NB4 (cell line): ENCODE measurements at places on chromosomes 6 and 20.

- DNase-seq, result peak; percentile 76
Measured at GRCh38 chr6:46781478-46782378, 11.5 kb upstream of the MEP1A start.

DNA sequence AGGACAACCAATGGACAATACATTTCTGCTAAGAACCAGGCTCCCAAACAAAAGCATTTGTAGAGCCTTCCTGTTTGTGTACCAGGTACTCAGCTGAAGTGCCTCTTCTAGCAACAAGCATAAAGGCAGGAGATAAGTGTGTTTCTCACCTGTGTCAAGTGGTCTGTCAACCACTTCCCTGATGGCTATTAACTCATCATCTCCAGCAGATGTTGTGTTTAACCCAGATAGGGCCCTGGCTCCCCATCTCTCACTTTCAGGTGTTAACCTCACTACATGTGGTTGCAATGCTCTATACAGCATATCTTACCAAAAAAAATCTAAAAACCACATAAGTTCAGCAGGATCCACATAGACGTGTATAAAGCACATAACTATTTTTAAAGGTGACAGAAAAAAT lies 9.6 kb upstream of the IL17A start:
- DNase-seq, result no peak

DNA sequence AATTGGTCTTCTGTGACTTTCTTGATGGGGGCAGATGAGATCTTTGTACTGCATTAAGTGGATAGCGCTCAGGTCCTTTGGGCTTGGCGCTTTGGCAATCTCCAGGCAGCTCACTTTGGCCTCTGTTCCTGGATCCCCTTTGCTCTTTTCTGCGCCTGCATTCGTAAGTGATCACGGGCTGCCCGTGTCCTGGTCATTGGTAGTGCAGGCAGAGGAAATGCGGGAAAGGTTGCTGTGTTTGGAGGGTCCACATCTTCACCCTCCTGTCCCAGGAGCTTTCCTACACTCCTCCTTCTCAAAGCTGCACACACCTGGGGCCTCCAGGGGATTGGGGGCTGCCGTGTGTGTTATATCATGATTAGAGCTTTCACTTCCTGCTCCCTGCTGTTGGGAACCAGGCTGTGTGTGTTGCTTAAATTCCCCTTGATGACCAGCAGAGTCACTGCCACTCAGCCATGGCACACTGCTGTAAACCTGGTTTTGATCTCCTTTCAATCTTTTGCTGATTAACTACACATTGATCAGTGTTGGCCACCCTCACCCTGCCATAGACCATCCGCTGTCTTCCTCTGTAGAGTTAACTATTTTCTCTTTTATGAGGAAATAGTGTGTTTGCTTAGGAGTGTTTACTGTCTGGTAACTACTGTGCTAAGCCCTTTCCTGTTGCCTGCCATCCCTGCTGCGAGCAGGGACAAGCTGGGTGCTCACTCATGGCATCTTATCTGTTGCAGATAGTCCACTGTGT lies 13.0 kb upstream of the SNHG17 start:
- DNase-seq, result peak; percentile 74

DNA sequence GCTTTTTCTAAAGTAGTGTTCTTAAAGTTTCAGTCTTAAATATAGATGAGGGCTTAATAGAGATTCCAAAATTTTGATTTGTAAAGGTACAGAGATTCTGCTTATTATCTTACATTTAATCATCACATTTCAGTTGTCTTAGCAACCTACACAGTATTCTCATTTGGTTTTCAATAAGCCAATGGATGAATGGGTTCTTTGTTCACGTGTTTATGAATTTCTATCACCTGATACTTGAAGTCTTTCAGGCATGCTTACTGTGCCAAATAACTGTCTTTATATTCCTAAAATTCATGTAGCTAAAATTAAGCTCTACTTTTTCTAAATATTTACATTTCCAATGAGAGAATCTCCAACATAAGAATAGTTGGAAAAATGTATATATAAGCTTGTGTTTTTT lies 152.7 kb downstream of the EYA4 start:
- DNase-seq, result no peak

- peak; percentile 98 for DNase-seq
Measured at GRCh38 chr6:27138837-27139755, 108.4 kb upstream of the PRSS16 start.

DNA sequence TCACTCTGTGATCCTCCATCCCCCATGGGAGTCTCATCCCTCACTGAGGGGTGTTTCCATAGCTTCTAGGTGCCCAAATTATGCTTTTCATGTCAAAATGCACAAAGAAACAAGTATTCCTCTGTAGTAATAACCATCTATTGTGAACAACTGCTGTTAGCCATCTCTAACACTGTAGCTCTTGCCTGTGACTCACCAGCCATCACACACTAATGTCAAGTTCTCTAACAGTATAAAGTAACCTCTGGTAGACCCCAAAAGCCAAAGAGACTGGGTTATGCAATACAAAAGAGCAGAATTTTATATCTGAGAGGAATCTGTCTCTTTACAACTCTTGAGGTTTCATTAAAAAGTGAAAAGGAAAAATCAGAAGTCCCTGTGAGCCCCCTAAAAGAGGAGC lies 25.4 kb upstream of the IYD start:
- no peak for DNase-seq

GRCh38 chr6:37287519-37288157 lies 29.7 kb upstream of the TMEM217 start:
- DNase-seq, result no peak

GRCh38 chr6:107532706-107533105 lies 42.8 kb downstream of the SOBP start:
- DNase-seq, result no peak

DNA sequence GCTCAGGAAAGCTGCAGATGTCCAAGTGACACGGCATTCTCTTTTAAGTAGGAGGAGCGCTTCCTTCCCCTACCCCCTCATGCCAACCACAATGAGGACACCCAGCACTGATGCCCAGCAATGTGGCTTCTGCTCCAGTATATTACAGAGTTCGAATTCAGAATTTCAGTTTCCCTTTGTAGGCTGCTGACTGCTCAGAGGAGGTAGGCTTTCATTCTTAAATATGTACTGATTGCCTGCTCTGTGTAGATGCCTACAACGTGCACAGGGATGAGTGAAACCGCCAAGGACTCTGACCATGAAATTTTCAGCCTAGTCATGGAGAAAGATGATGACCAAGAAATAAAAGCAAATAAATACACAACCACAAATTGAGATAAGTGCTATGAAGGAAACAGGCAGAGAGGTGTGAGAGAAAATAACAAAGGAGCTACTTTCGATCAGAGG lies 50.9 kb upstream of the TNFAIP3 start:
- DNase-seq, result no peak

DNA sequence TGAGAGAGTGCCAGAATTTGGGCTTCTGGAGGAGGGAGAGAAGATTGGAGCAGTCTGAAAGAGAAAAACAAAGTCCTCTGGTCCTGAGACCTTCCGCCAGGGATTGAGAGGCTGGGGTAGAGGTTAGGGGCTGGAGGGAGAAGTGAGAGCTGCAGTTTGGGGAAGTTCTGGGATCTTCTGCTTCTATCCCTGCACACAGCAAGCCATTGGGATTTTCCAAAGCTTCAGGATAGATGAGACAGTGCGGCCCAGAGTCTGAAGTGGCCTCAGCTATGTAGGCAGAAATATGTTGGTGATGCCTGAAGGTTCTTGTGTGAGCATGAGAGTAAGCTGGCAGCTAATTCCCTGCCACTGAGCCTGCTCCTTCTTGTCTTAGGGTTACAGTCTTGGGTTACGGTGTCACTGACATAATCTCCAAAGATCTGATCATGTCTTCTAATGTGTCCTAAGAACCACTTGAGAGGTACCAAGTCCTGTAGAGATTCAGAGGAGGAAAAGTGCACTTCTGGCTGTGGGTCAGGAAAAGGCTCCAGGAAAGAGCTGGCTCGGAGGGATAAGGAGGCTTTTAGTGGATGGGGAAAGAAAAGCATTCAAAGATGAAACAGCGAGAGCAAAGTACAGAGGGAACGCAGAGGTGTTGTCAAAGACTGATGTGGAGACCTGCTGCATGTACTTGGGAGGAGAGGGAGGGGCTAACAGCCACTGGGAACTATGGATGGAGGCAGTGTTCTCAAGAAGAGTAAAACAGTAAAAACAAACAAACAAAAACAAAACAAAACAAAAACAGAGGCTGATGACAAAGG lies 131.1 kb upstream of the MYLIP start:
- no peak for DNase-seq

DNA sequence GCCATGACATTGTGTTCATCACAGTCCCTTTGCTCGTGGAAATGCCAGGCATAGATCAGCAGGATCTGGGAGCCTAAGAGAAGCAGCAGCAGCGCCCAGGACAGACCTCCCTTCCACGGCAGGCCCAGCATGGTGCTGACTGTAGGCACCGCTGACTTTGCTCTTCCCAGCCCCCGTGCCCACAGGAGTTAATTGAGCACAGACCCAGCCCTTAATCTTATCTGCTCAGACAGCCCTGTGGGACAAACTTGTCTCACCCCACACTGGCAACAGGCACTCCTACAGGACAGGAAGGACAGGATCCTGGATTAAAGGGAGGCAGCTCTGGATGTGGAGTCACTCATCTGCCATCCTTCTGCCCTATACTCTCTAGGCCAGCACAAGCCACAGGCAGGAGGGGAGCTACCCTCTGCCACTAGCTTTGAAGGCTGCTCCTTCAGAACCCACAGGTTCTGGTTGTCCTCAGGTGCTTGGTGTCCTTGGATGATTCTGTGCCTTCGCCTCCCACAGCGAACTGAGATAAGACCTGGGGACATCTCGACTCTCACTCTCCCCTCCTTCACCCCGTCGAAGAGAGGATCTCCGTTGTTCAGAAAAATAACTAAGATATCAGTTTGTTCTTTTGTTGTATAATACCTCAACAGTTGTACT lies at the start of gene CST9L:
TSS of gene CST9L (minus strand) at position 165 of the 651 bp plus-strand sequence. CDS start at position 131, 34 bp downstream.
- no peak for DNase-seq

DNA sequence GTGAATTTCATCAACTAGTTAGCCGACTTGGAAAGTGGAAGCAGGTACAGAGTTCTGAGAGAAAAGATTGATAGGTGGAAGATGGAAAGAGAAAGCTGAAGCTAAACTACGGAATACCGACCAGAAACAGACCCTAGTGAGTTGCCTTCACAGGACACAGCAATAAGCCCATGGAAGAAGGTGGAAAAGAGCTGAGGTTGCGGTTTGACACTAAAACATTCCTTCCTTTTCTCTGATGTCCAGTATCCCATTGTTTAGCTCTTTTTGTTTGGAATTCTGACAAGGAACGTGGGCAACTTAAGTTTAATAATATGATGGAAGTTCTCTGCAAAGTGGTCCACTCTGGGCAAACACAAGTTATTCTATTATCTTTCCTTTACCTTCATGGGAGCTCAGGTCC lies 110.1 kb upstream of the ADTRP start:
- DNase-seq, result no peak

DNA sequence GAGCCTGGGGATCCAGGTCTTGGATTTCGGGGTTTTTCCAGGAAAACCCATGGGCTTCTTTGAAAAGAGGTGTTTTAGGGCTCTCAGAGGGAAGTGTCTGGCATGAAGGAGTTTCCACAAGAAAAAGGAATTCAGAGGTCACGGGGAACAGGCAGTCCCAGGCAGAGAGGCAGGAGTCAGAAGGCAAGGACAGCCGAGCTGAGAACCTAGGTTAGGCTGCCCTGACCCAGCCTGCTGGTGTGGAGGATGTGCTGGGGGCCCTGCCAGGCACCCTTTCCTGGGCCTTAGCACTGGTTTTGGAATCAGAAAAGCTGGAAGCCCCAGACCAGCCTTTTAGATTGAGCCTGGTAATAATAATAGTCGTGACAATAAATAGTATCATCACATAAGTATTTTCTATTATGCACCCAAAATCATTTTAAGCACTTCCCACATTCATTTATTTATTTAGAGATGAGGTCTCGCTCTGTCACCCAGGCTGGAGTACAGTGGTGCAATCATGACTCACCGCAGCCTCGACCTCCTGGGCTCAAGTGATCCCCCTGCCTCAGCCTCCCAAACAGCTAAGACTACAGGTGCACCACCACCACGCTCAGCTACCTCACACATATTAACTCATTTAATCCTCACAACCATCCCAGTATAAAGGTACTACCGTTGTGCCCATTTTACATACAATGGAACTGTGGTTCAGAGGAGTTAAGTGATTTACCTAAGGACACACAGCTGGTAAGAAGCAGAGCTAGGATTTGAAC lies 19.9 kb downstream of the TGM2 start:
- peak; percentile 60 for DNase-seq

GRCh38 chr20:36777576-36777975 lies 4.0 kb upstream of the DSN1 start:
- no peak for DNase-seq

GRCh38 chr6:78400076-78400475 lies 467.3 kb upstream of the IRAK1BP1 start:
- DNase-seq, result no peak

DNA sequence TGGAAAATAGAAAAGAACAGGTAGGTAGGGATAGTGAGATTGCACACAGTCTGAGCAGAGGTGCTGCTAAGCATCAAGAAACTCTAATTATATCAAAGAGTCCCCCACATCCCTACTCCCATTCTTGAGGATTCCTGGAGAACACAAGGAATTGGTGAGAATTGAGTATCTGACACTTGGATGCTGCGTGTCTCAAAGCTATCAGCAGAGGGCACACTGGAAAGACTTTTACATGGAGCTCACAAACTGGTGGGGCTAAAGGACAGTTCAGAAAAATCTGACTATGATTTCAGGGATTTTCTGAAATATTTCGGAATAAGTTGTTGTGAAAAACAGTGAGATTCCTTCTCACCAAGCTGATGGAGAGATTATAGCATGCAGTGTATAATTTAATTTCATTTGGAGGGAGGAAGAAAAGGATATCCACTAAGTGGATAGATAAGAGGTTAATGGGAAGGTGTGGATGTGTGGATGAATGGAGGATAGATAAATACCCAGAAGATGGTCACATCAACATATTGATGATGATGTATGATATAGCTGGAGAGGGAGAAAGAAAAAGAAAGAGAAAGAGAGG lies 215.4 kb upstream of the DEFB112 start:
- DNase-seq, result peak; percentile 11

- DNase-seq, result no peak
Measured at GRCh38 chr6:155578251-155578650, 122.6 kb upstream of the NOX3 start.
